ENCODE measurements at places on chromosomes 12 and 14.

DNA sequence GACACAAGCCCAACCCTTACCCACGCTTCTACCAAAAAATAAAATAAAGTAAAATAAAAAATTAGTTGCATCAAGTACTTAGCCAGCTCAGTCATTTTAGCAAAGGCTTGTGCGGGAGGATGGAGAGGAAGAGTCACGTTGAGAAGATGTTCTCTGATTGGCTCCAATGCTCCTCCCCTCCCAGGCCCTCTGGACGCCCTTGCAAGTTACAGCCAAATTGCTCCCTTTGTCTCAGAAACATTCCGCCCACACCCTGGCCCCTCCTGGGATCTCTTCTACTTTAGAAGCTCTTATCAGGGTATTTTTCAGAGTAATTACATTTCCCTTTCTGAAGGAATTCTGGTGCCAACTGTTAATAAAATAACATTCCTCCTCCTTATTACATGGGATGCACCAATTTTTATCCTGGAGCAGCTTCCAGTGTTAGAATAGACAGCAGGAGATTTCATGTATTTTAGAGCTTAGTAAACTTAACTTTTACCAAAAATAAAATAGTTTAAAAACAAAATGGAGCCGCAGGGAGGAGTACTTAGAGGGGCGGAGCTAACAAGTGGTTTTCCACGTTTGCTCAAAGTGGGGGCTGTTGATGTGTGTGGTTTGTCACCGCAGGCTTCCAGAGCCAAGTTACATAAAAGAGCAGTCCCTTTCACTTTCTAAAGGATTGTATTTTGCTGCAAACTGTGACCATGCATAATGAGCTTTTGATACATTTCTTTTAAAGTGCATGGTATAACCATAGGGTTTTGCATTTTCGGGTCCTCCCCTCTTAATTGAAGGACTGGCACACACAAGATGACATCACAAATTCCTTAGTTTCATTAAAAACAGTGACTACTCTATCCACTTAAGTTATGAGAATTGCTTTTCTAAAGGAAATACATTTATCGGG, 71.7 kb upstream of the RAP1B start:
- no peak for DNase-seq

DNA sequence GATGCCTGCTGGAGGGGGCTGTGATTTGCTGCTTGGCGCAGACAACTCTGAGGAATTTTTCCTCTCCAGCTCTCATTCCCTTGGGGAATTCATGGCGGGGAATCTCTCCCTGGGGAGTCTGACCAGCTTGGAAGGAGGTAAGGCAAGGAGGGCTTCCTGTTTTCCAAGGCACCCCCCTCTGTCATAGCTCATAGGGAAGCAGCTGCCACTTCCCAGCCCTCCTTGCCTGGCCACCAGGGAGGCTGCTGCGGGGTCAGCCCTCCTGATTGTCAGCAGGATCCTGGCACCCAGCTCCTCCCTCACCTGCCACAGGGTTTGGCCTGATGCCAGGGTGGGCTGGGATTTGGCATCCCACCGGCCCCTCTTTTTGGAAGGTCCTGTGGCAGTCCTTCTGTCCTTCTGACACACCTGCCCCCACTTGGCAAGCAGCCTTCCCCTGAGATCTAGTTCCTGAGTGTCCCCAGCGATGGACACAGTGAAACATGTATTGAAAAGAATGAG, 74.9 kb downstream of the TSPAN9 start:
- no peak for DNase-seq

GRCh38 chr14:55353686-55354467, 57.8 kb downstream of the ATG14 start:
- no peak for DNase-seq

DNA sequence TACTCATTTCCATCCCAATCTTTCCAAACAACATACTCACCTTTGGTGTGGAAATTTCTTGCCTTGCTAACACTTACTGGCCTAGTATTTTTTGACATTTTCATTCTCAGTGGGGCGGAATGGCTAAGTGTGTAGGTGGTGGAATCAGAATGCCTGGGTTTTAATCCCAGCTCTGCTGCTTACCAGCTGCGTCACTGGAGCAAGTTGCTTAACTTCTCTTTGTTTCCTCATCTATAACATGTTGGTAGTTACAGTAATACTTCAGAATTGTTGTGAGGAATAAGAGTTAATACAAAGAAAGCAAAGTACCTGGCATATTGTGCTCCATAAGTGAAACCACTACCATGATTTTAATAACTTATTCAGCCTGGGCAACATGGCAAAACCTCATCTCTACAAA, 3.0 kb upstream of the FAM177A1 start:
- no peak for DNase-seq

GRCh38 chr14:105999361-106000028, 473.1 kb downstream of the TMEM121 start:
- DNase-seq = no peak

DNA sequence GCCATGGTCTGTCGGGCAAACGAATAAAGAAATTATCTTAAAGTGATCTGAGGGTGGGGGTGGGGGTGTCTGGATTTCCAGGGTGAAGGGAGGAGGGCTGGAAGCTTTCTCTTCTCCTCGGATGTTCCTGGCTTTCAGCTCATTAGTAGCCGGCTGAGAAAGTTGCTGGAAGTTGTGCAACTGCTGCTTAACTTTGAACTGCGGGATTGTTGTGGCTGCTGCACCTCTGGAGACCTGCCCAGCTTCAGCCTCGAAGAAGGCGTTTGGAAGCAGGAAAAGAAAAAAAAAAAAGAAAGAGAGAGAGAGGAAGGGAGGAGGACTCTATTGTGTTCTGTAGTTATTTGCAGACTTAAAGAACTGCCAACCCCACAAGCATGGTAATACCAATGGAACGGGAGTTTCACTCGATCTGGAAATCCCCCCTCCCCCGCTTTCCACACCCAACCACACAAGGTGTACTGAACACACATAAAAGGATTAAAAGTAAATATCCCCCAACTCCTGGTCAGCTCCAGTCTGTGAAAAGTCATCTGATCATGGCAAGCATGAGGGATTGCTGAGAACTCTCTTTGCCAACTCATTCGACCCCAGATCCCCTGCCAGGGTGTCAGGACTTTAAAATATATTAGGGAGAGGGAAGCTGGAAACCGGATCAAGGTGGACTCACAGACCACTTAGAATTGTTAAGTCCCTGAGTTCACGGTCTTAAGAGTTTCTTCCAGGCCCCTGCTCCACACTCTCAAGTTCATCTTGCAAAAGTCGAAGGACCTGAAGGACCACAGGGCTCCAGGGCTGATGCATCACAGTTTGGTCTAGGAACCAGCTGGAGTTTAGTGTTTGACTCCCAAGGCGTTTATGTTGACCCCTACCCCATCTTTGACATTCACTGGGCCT, at the start of gene RASSF9:
Gene RASSF9, minus strand, starts transcription at position 213 of the 894 bp plus-strand sequence. Its CDS starts 208 bp downstream, at position 5.
- no peak for DNase-seq

DNA sequence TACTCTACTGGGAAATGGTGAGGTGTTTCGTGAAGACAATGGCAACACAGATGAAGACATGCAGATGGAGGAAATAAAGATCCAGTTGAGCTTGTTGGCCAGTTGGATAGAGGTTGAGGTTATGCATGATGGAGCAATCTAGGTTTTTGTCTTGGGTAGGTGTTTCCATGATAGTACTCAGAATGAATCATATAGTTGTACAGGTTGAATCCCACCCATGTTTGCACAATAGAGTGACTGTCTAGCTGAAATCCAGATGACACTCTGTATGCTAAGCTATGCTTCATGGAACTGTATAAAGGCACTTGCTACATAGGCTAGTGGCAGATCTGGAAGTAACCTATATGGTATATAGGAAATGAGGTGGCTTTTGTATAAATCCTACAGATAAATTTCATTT, 264.9 kb downstream of the NAV3 start:
- DNase-seq = no peak

- DNase-seq = no peak
Observed at GRCh38 chr12:31514912-31515311, 76.0 kb downstream of the DENND5B start.

GRCh38 chr14:96309133-96309895, 53.3 kb downstream of the BDKRB1 start:
- DNase-seq = no peak

DNA sequence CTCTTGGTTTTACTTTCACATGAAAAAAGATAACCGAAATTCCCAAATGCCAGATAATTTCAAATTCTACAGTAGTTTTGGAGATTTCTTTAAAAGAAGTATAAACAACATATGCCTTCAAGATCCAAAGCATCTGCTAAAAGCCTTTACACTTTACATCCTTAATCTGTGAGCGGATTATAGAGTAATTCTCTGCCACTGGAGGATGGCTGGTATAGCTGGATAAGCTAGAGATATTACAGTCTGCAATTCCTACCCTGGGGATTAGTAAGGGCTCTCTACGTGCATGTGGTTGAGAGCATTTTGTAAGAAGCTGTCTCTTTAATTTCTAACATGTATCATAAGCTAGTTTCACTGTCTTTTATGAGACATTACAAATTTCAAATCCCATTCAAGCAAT, 240.3 kb upstream of the HMGA2 start:
- no peak for DNase-seq

DNA sequence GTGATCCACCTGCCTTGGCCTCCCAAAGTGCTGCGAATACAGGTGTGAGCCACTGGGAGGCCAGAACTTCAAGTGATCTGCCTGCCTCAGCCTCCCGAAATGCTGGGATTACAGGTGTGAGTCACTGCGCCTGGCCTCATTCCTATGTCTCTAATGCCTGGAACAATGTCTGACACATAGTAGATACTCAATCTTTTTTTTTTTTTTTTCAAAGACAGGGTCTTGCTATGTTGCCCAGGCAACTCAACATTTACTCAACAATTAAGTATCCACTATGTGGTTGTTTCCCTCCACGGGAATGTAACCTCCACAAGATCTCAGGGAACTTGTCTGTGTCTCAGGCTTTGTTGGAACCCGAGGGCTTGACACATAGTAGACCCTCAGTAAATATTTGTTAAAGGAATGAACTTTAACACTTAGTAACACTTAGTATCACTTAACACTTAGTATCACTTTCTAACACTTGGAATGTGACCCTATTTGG, 3.0 kb upstream of the TMEM120B start:
- no peak for DNase-seq

DNA sequence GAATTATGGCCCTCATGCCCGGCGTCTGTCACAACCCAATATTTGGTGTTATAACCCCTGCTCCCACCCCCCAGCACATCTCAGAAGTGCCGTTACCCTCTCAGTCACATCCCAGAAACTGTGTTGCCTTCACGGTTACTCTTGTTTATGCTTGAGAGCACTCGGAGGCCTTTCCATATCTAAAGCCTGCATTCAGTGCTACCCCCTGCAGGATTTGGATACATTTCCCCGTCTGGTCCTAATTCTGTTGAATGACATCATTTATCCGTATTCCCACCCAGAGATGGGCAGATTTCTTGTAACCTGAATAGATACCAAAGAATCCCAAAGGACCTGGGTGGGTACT, 19.1 kb upstream of the FOS start:
- no peak for DNase-seq
